Fibroblast of skin of right biceps (primary cell): ENCODE measurements at places on chromosomes 11 and 22.

GRCh38 chr22:38112381-38112780, 1.9 kb upstream of the BAIAP2L2 start:
- DNase-seq, result no peak

GRCh38 chr11:45085646-45086501, 60.6 kb upstream of the PRDM11 start:
- DNase-seq, result no peak

DNA sequence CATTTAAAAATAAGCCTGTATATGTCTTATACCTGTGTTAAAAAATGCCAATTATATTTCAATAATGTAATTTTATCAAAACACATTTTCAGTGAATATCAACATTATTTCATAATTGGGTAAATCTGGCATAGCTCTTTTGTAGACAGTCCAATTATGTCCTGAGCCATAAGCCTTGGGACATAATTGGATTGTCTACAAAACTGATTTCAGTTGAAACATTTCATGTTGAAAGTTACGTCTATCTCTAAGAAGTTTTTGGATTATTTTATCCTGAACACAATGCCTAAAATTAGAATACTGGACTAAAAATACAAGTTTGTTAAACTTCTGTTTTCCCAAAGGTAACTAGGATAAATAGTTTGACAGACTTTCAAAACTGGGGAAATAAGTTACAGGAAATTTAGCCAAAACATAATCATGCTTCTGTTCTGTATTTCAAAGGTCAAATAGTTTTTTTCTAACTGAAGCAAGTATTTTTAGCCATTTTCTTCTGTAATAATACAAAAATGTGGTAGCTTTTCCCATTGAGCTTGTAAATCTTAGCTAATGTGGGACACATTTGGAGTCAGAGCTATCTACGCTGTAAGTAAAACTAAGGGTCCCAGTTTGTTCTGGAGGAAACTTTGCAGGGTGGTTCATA, 100.7 kb upstream of the BIRC3 start:
- DNase-seq, result no peak

- DNase-seq, result peak; percentile 87
Observed at GRCh38 chr11:44010789-44011251, 37.0 kb upstream of the ACCSL start.

GRCh38 chr11:61745781-61746441, 6.5 kb upstream of the MYRF start:
- DNase-seq, result no peak

- DNase-seq, result no peak
Observed at GRCh38 chr11:17714870-17715269, 4.5 kb upstream of the MYOD1 start.

DNA sequence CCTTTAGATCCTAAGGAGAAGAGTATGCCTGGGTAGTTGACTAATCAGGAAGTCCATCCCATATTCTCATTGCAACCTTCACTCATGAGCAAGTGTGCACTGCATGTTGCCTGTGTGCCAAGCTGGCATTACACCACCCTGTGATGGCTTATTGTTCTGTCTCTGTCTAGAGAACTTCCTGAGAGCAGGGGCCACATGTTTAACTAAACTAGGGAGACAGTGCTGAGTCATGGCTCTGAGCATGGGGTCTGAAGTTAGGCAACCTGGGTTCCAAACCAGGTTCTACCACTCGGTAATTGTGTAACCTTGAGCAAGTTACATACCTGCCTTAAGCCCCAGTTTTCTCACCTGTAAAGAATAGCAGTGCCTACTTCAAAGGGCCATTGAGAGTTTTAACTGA, 39.6 kb downstream of the CSNK2A3 start:
- DNase-seq, result peak; percentile 7

DNA sequence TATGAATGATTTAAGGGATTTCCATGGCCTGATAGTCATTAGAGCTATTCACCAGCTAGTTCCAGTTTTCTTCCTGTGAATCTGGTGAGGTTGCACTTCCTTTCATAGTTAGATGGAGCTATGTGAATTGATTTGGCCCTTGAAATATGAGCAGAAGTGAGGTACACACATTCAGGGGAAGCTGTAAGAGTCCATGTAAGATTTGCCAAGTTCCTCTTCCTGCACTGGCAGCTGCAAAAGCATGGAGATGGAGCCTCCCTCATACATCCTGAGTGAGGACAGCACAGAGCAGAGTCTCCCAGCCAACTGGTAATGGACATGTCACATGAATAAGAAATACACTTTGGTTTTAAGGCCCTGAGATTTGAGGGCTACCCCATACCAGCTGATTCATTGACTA, 111.7 kb downstream of the CD44 start:
- DNase-seq, result no peak

GRCh38 chr11:27807596-27807995, 107.3 kb upstream of the BDNF start:
- DNase-seq, result peak; percentile 42

DNA sequence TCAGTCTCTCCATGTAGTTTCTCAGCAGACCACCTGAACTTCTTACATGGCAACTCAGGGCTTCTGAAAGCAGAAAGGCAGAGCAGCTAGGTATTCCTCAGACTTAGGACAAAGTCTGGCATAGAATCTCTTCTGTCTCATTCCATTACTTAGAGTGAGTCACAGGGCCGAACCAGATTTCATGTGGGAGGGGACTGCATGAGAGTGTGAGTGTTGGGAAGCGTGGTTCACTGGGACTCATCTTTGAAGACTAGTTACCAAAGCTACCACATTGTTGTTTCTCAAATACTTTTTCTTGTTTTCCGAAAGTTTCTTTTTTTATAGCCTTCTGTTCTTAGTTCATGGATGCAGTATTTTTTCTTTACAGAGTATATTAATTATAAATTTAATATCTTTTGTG, 36.1 kb upstream of the SCN3B start:
- DNase-seq, result peak; percentile 53

DNA sequence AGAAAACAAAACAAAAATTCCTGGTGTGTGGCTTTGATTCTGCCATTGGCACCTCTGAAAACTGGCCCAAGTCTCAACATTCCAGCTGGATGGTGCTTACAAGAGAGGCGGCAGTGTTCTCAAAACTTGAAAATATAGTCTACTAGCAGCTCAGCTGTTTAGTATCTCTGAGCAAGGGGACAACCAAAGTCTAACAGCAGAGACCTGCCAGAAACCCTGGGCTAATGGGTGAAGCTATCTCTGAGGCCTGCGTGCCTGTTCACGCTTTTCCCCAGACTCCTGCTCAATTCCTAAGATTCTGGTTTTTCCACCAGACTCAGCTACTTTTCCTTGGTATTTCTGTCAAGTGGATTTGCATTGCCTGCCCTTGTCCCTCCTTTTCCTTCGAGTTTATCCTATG, 17.9 kb downstream of the TMEM218 start:
- no peak for DNase-seq

- DNase-seq, result peak; percentile 98
Observed at GRCh38 chr22:24486501-24486921, 8.6 kb upstream of the UPB1 start.

DNA sequence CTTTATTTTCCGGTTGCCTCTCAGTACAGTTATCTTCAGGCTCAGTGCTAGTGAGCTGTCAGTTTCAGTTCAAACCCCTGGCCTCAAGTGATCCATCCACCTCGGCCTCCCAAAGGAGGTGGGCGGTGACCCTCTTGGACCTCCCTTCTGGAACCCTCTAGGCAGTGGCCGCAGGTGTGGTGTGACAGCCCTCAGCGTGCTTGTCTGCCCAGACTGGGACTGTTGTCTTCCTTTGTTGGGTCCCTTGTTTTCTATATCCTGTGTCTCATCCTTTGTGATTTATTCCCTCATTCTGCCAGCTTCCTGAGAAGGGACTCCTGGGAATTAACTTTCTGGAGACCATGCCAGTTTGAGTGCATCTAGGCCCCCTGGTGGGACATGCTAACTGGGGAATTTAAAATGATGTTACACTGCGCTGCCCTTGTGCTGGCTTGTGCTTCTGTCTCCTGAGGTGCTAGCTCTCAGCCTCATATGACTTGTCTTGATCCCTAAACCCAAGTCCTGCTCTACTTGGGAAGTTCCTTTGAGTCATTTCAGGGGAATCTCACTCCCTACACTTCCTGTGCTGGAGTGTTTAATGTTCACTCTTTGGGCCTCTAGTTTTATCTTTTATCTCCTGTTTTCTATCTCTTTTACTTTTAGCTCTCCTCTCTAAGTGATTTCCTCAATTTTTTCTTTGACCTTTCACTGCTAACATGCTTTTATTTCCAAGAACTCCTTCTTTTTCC, 19.4 kb downstream of the MED15 start:
- peak; percentile 85 for DNase-seq

DNA sequence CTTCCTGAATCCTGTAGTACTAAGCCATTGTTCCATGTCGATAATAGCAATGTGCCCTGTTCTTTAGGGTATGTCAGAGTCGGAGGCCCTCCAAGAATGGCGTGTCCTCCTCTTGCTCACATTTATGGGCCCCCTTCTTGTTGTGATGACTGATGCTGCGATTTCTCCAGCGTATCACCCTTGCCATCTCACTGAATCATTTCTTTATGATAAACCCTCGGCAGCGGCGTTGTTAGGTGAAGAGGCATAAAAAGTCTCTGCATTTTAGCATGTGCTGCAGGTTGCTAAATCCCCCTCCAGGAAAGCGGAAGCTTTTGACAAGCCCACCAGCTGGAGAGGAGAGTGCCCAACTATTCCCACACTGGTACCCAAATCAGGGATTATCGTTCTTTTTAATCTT, 1045.3 kb downstream of the BRD1 start:
- no peak for DNase-seq

DNA sequence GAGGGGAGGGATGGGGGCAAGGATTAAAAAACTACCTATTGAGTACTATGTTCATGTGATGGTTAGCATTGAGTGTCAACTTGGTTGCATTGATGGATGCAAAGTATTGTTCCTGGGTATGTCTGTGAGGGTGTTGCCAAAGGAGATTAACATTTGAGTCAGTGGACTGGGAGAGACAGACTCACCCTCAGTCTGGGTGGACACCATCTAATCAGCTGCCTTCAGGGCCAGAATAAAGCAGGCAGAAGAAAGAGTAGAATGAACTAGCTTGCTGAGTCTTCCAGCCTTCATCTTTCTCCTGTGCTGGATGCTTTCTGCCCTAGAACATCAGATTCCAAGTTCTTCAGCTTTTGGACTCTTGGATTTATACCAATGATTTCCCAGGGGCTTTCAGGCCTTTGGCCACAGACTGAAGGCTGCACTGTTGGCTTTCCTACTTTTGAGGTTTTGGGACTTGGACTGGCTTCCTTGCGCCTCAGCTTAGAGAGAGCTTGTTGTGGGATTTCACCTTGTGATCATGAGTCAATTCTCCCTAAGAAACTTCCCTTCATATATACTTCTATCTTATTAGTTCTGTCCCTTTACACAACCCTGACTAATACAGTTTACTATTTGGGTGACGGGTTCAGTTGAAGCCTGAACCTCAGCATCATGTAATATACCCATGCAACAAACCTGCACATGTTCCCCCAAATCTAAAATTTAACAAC, 70.2 kb downstream of the MTNR1B start:
- DNase-seq, result peak; percentile 17

GRCh38 chr11:129061492-129062230, 119.0 kb upstream of the TP53AIP1 start:
- peak; percentile 52 for DNase-seq

DNA sequence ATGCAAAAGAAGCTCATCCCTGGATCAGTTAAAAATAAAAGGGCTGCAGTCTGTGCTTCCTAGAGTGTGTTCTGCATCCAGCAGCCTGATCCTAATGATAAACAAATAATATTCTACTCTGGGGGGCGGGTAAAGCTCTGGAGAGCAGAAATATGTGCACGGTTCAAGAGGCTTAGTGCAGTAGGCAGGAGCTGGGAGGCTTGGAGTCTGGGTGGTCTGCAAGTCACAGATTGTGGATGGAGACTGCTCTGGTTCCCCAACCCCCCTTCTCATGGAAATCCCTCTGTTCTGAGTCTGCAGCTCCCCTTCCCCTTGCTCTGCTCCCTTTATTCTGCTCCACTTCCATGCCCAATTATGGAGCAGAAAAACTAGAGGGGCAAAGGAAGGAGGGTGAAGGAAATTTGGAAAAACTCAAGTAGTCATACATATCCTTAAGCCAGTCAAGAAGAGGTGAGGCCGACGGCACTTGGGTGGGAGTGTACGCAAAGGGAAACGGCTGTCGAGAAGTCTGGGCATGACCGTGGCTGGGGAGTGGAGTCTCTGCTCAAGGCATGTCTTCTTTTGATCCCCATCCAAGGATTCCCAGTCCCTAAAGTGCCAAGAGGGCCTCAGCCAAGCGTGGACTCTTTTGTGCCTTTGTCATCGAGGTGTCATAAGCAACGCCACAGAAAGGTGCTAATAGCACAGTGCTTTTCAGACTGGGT, 16.3 kb upstream of the CLMP start:
- DNase-seq, result peak; percentile 68

DNA sequence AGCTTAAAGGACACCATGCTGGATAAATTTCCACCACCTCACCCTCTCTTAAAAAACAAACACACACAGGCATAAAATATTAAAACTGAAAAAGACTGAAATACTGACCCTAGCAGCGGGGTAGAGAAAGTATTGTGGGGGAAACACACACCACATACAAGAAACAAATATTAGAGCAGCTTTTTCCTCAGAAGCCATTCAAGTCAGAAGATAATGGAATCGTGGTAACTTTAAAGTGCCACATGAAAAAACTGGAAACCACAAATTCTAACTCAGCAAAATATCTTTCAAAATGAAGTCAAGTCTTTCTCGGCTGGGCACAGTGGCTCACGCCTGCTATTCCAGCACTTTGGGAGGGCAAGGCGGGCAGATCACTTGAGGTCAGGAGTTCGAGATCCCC, 223.2 kb downstream of the DYNC2H1 start:
- no peak for DNase-seq

DNA sequence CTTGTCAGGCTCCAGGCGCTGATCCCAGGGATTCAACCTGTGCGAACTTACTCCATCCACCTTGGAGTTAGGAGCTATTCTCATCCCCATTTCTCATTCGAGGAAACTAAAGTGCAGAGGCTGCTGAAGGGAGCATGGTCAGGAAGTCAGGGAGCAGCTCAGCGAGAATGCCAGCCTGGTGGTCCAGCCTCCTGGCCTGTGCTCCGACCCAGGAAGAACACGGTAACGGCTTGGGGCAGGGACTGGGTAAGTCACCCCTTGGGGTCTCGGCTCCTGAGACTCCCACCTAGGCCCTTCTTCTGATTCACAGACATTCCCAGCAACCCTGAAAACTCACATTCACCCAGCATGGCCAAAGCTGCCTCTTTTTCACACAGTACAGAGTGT, 132.8 kb downstream of the CRYBB2 start:
- DNase-seq, result no peak

DNA sequence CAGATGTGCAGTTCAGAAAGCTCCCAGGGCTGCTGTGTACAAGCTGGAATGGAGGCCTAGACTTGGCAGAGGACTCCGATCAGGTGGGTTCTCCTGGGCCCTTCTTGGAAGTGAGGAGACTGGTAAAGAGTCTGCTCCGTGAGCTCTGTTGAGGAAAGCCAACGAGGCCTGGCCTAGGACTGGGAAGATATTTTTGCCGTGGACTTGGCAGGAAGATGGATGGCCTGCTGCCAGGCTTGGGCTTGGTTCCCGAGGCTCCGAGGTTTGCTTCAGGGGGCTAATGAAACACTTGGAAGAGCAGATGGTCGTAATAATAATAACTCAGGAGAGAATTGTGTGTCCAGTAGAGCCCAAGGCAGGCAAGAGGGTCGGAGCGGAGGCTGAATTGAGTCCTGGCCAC, 3.9 kb downstream of the GALR3 start:
- no peak for DNase-seq
